ENCODE measurements at places on chromosomes 7 and 10. TPM values are rescaled to one million over a fixed set of nuclear protein-coding genes. Genes with fewer than 3 reads are reported as not detected.

GRCh38 chr7:28811701-28812430 is 146.3 kb downstream of the TRIL start:
- no peak for DNase-seq

- peak; percentile 68 for DNase-seq
Observed at GRCh38 chr7:157603716-157604115, 266.9 kb downstream of the DNAJB6 start.

DNA sequence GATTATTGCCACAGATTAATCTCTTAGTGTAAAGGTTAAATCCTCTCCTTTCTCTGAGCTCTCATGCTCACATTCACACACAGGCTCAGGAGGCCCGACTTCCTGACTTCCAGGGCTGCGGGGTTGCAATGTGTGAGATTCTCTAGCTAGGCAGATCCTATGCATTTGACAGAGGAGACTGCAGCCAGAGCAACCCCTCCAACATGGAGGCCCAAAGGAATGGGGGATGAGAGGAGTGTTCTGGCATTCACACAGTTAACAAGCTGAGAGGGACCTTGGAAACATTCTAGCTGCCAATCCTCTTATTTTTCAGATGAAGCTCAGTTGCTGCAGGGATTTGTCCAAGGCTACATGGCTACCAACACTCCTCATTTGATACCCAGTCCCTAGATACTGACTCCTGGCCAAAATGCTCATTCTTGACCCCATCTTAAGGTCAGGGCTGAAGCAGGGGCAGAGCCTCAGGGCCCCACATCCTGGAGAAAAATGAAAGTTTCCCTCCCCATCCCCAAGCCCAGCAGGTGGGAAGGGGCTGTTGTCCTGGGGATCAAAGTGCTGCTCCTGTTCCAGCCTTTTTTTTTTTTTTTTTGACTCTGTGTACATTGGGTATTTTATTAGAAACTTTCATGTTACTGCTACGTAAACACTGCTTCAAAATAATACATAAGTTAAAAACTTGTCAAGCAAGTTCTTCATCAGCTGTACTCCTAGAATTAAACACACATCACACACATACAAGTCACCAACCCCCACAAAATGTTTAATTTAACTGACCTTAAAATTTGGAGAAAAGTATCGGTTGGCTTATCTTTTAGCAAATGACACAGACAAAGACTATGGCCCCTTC is 325.6 kb downstream of the PLXNA4 start:
- no peak for DNase-seq

- DNase-seq = peak; percentile 57
Observed at GRCh38 chr7:106957766-106958165, 86.7 kb upstream of the PRKAR2B start.

- peak; percentile 61 for DNase-seq
Observed at GRCh38 chr10:132659206-132660091, 121.9 kb downstream of the INPP5A start.

GRCh38 chr10:78533776-78534175 is 500.1 kb downstream of the RPS24 start:
- no peak for DNase-seq

DNA sequence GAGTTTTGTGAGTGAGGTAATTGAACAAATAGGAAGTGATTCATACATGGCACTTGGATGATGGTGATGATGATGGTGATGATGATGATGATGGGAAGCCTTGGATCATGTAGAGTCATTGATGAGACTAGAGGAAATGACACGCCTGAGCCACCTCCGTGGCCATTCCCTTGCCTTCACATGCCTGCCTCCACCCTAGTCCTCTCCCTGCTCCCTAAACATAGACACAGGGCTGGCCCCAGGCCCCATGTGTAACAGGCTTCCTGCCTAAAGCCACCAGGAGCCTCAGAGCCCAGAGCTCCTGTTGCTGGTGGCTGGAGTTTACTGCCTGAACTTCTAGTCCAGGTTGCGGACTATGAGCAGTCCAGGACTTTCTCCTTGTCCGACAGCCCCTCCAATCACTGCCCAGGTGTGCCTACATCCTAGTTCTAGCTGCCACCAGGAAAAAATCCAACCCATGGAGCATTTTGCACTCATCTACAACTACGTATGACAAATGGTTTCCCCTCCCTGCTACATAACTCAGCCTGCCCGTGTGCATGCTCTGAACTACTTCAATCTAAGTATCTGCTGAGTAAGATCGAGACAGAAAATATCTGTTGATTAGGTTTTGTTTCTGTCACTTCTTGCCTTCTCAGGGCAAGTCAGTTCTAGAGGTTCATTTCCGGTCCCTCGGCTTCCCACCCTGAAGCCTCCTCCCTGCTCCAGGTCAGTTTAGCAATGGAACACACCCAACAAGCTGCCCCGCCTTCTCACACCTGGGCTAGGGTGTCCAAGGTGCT is 35.5 kb upstream of the KDM7A start:
- no peak for DNase-seq

- DNase-seq = no peak
Observed at GRCh38 chr7:45028920-45029344, 28.9 kb downstream of the CCM2 start.

GRCh38 chr10:71659111-71659634 is 60.4 kb downstream of the C10orf105 start:
- DNase-seq = no peak

GRCh38 chr7:156014808-156015207 is 202.5 kb upstream of the SHH start:
- no peak for DNase-seq

Gene KMT2C
- 123 TPM for total RNA-seq

Gene LRWD1
- total RNA-seq = 8.6 TPM

Gene EGR2
- total RNA-seq = 23.0 TPM

Gene STX1A
- total RNA-seq = 14.7 TPM

Data from aorta (tissue), 5 donors.